Stimulated activated CD8-positive, alpha-beta memory T cell treated with anti-CD3 and anti-CD28 coated beads, Interleukin-7, amount 100 ng/mL, for 1 hour (primary cell): ENCODE measurements at places on chromosomes 1 and 21.
A peak's percentile ranks its signal among the peaks of the same experiment; 100 is the strongest.

DNA sequence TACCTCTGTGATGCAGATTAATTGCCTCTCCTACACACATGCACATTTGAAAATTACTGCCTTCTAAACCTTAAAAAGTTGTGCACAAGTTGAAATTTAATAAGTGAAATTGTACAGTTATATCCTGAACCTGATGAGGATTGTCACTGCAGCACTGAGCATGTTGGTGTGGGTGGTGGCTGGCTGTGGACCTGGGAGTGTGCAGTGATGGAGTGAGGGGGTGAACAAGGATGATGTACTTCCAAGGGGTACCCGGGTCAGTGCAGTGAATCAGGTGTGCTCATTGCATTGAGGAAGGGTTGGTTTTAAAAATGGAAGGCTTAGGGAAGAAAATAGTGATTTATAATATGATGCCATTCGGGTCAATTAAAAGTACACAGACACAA, 24.1 kb downstream of the DIP2A start:
- no peak for DNase-seq

DNA sequence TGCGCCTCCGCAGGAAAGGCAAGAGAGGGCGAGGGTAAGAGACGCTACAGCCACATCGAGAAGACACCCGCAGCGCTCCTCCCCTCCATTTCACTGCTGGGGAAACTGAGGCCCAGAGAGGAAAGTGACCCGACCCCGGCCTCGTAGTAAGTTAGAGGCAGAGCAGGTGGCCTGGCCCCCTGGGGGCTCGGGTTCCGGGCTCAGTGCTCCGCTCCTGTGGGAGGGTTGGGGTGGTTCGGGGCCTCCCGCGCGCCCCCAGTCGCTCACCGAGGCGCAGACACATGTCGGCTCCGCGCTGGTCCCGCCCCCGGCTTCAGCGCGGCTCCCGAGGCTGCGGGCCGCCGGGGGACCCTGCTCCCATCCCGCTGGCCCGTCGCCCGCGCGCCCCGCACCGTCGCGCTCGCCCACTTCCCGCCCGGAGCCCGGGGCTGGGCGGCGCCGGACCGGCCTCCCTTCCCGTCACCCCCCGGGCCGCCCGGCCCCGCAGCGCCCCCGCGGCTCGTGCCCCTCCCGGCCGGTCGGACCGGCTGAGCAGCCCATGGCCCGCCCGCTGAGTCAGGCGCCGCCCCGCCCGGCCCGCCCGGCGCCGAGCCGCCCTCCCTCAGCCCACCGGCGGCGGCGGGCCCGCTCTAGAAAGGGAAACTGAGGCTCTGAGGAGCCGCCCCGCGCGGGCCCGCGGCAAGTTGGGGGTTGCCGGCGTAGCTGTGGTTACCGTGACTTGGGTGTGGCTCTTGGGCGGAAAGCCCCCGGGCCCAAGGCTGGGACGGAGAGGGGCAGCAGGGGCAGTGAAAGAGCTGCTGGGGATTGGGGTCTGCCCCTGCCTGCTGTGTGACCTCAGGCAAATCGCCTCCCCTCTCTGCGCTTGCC, at the start of gene TMEM54:
Gene TMEM54 (minus strand): TSS at position 434 of the 867 bp plus-strand sequence. CDS start 151 bp downstream, at position 283.
- DNase-seq: no peak

DNA sequence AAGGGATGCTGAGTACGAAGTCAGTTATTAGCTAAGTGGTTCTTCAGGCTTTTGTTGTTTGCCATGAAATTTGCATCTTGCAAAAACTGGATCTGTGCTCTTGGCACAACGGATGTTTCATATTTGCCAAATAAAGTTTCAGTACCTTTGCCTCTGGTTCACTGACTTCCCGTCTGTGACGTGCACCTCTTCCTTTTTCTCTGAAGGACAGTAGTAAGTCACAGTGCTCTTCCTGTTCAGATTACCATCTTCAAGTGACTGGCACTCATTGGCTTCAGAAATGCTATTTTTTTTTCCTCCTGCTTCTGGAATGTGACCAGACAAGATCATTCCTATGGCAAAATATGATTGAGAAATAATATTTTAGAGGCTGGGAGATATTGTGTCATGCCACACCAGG, 75.9 kb upstream of the GREM2 start:
- DNase-seq: no peak

DNA sequence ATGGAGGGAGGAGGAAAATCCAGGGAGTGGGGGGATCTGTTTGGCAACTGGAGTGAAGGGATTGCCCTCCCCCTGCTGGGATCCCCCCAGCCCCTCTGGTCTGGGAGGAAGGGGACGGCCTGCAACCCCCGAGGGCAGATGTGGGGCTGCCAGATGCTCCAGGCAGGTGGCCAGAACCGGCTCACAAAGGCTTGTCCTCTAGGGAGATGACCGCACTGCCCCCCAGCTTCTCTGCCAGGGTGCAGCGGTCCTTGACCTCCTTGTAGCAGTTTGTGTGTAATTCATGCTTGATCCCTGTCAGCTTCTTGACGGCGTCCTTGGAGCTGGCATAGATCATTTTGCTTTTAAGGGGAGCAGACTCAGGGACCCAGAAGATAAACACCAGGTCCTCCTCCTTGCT, 69.2 kb downstream of the ROR1 start:
- no peak for DNase-seq

DNA sequence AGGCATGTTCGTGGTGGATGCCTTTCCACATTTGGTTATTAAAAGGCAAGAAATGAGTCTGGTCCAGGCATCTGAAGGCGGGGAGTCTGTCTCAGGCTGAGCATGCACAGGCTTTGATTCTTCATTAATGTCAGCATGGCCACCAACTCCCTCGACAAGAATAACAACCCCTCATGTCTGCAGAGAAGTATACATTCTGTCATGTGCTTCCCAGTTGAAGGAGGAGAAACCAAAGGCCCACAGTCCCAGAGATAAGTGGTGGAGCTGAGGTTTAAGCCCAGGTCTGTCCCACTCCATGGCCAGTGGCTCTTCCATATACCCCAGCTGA, 61.6 kb upstream of the LAPTM5 start:
- DNase-seq: no peak

- no peak for DNase-seq
These were observed 10.0 kb downstream of the MKNK1 start for GRCh38 chr1:46594063-46594462.

DNA sequence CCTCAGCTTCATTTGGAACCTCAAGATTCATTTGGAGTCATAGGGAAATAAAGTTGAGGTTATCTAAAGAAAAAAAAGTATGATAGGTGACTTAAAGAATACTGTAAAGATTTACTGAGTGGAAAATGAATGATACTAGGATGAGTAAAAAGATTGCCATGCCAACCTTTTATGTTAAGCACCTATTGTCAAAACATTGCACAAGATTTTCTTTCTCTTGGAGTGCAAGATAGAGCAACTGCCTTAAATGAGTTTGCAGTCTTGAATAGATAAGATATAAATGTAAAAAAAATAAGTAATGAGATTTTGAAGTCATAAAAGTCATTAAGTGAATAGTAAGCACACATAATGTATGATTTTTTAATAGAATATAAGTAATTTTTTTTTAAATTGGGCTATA, 5.1 kb upstream of the ANGPTL1 start:
- DNase-seq: no peak

- peak; percentile 5 for DNase-seq
These were observed 458 bp upstream of the ALPL start for GRCh38 chr1:21508580-21509350.

DNA sequence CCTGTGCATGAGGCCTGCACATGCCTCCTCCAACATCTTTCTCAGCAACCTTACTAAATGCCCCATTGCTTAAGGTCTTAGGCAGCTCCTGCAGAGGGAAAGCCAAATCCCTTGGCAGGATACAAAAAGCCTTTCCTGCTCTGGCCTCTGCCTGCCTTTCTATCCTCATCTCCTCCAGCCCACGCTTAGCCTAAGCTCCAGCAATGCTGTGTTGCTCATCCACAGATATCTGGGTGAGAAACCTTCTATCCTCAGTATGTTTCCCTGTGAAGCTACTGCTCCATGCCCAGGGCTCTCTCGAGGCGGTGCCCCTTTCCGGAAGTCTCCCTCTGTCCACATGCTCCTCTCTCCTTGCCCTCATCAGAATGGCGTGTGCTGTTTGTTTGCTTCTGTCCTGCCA, 37.0 kb upstream of the CCSAP start:
- no peak for DNase-seq

- DNase-seq: no peak
These were observed 325.0 kb downstream of the HLX start for GRCh38 chr1:221204055-221204833.

GRCh38 chr1:211488641-211489040, 3.3 kb downstream of the RD3 start:
- no peak for DNase-seq

DNA sequence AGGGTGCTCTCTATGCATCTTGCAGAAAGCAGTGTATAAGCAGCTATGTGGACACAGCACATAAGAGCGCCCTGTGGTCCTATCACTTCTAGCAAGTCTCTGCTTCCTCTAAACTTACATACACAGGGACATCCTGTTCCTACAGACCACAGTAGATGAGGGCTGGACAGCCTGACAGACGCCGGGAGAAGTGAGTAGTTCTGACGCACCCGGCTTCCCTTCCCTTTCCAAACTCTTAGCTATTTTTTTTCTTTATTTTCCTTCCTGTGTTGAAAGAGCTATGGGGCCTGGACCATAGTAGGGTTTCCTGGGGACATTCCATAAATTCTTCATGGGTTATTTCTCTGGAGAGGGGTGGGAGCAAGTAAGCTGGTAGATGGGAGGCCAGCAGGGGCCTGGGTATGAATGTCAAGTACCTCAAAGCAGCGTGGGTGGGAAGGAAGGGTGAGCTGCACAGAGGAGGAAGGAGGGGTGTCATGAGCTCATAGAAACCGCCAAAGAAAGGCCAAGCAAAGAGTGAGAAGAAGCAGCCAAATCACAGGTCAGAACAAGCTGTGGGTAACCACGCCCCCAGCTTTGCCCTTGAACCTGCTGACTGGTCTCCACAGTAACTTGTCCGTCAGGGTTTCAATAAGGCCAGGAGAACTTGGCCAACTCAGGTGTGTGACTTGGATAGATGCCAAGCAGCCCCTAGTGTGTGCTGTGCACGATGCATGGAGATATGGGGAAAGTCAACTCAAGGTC, 36.6 kb downstream of the PLXNA2 start:
- no peak for DNase-seq

DNA sequence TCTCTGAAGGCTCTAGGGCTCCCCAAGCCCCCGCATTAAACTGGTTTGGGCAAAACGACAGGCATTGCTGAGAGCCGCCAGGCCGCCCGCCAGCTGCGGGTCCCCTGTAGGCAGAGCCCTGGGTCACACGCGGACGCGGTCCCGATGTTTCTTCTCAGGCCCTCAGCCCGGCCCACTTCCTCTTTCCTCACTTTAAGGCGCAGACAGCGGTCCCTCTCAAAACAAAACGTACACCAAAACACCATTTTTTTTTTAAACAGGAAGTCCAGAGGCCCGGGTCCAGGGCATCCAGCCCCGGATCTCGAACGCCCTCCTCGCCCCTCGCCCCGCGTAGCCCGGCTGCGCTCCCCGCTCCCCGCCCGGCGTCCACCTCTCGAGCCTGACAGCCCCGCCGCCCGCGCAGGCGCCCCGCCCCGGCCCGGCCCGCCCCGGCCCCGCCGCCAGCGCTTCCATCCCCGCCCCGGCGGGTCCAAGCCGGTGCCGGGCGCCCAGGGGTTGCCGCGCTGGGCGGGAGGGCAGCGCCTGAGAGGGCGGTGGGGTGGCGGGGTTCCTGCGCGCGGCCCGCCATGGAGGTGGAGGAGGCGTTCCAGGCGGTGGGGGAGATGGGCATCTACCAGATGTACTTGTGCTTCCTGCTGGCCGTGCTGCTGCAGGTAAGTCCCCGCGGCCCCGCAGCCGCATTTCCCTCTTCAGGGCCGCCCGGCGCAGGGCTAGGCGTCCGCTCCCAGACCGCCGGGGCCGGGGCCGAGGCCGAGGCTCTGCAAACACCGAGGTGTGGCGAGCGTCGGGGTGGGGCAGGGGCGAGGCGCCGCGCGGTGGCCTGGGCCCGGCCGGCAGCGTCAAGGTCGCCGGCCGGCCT, at the start of gene SLC22A15:
Gene SLC22A15 (plus strand): TSS at position 452 of the 859 bp plus-strand sequence. CDS start 115 bp downstream, at position 567.
- DNase-seq: no peak

- DNase-seq: no peak
These were observed 707 bp downstream of the PRCC start for GRCh38 chr1:156767879-156768604.

GRCh38 chr1:186535388-186536133, 74.6 kb upstream of the PDC start:
- no peak for DNase-seq

DNA sequence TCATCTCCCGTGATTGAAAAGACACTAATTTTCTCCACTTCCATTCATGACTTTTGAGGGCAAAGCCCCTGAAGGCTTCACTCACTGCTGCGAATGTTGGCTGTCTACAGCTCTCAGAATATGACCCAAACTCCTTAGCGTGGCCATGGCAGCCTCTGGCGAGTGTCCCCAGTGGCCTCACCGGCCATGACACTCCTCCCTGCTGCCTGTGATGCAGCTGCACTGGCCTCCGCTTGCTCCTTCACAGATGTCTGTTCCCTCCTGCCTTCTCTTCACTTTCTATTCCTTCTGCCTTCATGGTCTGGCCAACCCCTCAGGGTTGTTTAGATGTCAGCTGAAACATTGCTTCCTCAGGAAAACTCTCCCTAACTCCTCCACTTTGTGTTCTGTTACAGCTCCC, 30.8 kb upstream of the PTPRF start:
- no peak for DNase-seq

GRCh38 chr21:24112020-24112419, 1495.3 kb downstream of the MRPL39 start:
- DNase-seq: no peak

- DNase-seq: no peak
These were observed 38.7 kb upstream of the EFHD2 start for GRCh38 chr1:15370781-15371520.

- no peak for DNase-seq
These were observed 28.4 kb downstream of the RNF2 start for GRCh38 chr1:185073725-185074124.

DNA sequence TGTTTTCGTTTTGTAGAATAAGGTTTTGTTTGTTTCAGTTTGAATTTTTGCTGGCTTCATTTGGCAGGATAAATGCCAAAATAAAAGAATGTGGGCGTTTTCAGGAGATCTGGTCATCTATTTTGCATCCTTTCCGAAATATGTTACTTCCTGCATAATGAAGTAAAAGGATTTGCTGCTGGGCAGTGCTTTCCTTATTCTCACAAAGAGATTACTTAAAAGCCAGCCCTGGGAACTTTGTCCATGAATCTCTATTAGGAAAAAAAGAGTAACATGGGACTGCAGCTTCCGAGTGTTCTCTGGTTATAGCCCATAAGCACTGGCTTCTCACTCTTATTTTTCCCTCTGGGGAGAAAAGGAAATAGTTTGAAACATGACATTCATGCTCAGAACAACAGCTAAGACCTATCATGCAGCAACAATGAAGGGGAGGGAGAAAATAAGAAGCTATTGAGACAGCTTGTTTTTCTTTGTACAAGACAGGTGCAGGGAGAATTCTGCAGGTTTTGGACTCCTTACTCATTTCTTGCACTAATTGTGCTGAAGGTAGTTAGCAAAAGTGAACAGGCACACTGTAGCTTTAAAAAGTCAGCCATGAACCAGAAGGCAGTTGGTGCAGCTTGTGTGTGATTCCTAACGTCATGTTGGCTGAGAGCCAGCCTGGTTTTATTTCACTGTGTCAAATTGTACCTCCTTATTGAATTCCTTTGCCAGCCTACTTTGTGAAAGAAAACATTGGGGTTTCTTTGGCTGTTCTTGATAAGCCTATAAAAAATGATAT, at the start of gene SAMD13:
Gene SAMD13 (plus strand): TSS at position 705 of the 781 bp plus-strand sequence. CDS start 1,527 bp downstream, outside the sequence.
- DNase-seq: no peak
